ENCODE measurements at places on chromosomes 16 and 17.

- DNase-seq = no peak
Measured at GRCh38 chr16:4519274-4520058, 19.1 kb downstream of the CDIP1 start.

GRCh38 chr17:63634816-63635215, 12.6 kb downstream of the MAP3K3 start:
- no peak for DNase-seq

- peak; percentile 55 for DNase-seq
Measured at GRCh38 chr16:20901436-20902112, 1.0 kb downstream of the LYRM1 start.

DNA sequence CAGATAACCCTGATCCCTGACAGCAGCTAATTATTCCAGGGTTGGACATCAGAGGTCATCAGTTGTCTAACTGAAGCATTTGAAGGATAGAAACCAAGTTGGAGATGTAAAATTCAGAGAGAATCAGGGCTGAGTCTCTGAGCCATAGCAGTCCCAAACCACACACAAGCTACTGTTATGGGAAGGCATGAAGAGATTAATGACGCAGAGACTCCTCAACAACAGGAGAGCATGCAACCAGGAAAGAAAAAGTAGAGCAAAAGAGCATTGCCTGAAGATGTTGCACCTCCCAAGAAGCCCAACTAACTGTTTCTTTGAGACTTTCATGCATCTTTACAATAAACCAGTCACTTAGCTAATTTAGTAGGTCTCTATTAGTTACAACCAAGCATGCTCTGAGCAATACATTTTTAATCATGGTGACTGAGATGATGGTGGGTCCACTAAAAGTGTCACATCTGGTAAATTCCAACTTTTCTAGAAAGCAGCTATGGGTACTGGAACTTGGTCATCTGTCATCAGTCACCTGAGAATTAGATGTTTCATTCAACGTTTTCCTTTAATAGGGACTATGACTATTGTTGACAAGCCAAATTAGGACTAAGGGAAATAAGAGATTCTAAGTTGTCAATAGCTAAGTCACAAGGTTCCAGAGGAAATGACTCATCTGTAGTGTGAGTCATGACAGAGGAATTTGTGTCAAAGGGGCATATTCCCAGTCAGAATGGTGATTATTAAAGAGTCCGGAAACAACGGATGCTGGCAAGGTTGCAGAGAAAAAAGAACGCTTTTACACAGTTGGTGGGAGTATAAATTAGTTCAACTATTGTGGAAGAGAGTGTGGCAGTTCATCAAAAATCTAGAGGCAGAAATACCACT, 239.8 kb downstream of the CHD9NB start:
- no peak for DNase-seq

DNA sequence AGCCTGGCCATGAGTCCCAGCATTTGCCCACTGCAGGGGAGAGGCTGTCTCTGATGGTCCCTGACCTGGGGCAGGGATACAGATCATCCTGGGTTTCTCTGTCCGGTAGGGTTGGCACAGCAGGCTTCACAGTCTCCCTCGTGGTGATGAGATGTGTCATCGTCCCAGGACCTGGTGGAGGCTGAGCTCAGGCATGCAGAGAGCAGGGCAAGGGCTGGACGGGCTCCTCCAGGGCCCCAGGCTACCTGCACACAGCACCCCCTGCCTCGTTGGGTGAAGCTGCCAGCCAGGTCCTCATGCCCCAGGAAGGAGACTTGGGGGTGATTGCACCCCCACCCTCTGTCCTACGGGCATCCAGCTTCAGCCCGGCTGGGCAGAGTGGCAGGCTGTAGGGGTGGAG, 155.8 kb upstream of the GSE1 start:
- no peak for DNase-seq

GRCh38 chr17:59791603-59792457, 84.4 kb downstream of the VMP1 start:
- DNase-seq = no peak

- no peak for DNase-seq
Measured at GRCh38 chr16:54077050-54077821, 209.4 kb downstream of the IRX3 start.

- no peak for DNase-seq
Measured at GRCh38 chr17:34765291-34765690, 185.9 kb downstream of the TMEM132E start.

DNA sequence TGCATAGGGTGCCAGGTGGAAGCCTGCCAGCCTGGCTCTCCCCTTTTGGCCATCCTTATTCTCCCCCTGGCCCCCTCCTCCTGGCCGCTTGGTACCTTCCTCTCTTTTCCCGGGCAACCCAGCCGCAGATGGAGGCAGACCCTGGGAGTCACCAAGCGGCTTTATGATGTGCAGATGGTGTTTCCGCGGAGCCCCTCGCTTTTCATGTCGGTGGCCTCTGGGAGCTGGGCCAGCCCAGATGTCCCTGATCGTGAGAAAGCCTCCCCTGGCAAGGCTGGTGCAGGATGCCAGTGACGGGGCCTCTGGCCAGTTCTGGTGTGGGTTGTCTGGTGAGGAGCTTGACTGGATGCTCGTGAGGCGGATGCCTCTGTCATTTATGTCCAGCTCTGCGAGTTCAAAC, 18.0 kb upstream of the BRD7 start:
- DNase-seq = no peak

DNA sequence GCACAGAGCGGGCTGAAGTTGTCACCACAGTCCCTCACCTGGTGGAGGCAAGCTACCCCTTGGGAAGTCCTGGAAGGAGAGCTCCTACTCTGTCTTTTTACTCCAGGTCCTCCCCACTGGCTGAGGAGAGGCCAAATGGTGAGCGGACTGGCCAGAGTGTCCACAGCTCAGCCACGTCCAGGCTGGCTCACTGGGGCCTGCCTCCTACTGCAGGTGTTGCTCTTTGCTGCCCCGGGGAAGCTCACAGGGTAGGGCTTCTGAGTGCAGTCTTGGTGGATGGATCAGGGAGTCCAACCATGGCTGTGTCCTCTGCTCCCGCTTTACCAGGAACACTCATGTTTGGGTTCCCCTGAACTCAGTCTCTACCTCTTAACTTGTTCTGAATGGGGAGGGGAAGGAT, 2.7 kb downstream of the B9D1 start:
- DNase-seq = no peak

DNA sequence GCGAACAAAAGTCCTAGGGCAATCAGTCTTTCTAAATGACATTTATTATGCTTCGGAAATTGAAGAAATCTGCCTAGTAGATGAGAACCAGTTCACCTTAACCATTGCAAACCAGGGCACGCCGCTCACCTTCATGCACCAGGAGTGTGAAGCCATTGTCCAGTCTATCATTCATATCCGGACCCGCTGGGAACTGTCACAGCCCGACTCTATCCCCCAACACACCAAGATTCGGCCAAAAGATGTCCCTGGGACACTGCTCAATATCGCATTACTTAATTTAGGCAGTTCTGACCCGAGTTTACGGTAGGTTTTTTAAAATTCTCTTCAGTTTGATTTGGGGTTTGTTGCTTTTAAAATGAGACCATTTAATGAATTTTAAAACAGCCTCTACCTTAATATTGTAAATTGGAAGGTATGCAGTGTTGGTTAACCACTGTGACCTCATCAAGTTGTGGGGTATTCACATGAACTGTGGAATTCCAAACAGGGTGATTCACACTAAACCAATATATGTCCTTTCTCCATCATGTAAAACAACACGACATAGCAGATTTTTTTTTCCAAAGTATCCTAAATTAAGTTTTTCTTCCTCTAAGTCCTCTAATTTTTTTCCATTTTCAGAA, 6.2 kb upstream of the EVI2A start:
- DNase-seq = no peak

- peak; percentile 1 for DNase-seq
Measured at GRCh38 chr17:32102172-32102571, 40.1 kb upstream of the RHOT1 start.

- no peak for DNase-seq
Measured at GRCh38 chr17:64335486-64335885, 55.2 kb downstream of the PECAM1 start.

GRCh38 chr16:81785138-81785924, 6.2 kb downstream of the PLCG2 start:
- no peak for DNase-seq

GRCh38 chr17:71004413-71004812, 835.1 kb downstream of the KCNJ2 start:
- no peak for DNase-seq

DNA sequence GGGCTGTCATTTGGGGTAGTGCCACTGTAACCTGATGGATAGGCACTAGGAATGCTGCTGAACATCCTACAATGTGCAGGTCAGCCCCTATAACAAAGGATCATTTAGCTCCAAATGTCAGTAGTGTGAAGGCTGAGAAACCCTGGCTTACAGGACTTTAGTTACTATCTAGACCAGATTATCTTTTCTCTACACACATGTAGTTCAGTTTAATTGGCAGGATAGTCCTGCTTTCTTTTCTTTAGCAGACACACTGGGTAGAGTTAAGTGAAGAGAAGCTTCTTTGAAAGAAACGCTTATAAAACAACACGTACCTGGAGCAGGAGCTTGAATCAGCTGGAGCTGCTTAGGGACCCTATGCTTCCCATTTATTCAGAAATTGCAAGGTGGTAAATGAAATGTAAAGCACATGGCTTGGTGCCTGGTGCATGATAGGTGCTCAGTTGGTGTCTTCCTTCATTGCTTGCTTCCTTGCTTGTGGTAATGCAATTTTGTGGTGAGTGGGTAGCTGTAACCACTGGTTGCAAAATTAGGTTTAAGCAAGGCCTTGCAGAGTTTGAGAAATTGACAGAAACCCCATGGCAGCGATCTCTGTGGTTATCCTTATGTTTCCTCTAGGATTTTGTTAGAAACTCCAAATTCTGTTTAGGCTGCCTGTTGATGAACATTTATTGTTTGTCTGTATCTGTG, 9.4 kb downstream of the METTL9 start:
- no peak for DNase-seq

DNA sequence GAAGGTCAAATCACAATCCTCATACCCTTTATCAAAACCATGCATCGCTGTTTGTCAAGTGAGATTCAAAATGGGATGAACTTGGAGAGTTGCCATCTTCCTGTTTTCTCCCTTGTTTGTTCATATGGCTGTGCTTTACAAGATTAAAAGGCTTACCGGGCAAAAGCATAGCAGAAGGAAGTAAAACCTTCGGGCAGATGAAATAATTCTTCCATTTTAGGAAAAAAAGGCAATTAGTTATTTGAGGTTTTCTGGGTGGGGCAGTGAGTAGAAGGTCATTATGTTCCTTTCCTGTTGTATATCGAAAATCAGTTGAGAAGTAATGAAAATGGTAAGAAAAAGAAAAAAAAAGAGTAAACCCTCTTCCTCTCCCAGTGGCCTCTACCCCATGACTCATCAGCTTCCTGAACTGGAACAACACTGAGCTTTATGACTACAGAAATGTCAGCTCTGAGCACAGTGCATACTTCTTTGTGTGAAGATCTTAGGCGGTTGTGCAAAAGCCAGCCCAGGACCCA, 369.2 kb downstream of the CDH13 start:
- DNase-seq = no peak

- DNase-seq = no peak
Measured at GRCh38 chr16:83762141-83762991, 45.4 kb upstream of the HSBP1 start.

DNA sequence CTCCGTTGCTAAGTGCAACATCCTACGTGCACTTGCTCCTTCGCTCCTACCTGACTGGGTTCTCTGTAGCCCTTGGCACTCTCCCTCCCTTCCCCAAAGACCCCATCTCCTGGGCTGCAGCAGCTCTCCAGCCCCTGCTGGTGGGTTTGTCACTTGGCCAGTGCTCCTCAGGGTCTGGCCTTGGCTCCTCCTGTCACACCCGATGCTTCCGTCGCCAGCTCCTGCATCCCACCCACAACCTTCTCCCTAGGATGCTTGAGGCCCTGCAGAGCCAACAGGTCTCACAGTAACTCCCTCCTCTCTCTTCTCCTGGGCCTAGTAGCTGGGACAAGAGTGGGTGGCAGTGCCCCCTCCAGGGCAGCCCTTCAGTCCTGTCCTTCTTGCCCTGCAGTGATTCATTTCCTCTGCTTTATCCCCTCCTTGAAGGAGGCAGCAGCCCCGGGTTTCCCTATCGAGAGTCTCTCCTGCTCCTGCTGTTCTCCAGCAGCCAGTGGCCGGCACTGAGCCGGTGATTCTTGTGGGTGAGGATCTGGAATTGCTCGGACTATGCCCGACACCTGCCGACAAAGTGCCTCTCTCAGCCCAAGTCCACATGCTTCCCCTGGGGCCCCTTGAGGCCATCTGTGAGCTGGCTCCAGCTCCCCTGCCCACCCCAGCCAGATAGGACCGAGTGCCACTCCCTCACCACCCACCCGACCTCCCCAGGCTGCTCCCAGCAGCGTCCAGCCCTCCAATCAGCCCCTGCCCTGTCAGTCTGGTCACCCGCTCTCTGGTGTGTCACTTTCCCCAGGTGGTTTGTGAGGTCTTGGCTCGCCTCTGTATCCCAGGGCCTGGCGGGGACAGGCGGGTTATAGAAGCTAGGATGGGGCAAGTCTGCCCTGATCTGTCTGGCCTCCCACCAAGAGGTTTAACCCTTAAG, 3.8 kb downstream of the LITAFD start:
- no peak for DNase-seq

- DNase-seq = no peak
Measured at GRCh38 chr16:26717826-26718225, 348.9 kb upstream of the C16orf82 start.

DNA sequence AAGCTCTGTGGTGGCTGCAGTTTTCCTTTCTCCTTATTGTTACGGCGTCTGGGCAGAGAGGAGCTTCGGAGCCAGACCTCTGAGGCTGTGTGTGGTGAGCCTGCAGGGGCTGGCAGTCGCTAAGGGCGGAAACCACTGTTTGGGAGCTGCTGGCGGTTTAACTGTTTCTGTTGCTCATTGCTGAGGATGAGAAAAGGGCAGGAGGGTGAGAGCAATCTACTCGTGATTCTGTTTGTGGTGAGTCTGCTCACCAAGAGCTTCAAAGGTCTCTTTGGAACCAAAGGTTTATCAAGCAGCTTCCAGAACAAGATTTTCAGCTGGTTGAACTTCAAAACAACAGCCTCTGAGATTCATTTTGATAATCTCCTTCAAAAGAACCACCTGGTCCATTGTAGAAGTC, 143.9 kb downstream of the ANKFN1 start:
- no peak for DNase-seq

DNA sequence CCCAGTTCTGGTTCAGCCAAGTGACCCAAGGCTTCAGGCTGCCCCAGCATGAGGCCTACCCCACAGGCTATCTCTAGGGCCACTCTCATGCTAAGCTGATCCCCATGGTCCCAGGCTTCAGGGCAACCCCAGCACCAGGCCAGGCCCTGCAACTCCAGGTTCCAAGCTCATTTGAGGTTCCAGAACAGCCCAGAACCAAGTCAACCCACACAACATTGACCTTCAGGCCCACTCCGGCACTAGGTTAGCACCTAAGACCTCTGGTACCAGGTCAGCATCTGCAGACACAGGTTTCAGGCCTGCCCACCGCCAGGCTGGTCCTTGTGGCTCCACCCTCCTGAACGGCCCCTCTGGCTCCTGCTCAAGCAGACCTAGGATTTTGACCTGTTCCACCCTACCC, 421.2 kb downstream of the CDH11 start:
- DNase-seq = no peak

GRCh38 chr16:64180136-64180900, 941.5 kb downstream of the CDH11 start:
- DNase-seq = no peak
